ENCODE measurements at places on chromosomes 2 and 18.

GRCh38 chr2:127498386-127498785 is 27.9 kb downstream of the IWS1 start:
- DNase-seq: no peak

DNA sequence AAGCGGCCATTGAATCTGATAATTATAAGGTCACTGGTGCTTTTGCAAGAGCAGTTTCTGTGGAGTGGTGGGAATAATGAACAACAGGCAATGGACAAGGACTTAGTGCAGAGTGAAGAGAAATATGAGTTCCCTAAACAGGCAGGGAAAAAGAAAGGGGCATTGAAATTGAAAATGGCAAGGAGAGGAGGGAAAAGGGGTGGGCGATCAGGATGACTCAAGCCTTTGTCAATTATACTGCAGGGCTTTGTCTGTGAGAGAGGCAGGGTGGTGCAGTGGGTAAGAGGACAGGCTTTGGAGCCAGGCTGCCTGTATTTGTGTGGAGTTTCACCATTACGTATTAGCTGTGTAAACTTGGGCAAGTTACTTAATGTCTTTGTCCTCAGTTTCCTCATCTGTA is 29.5 kb upstream of the PAIP2B start:
- DNase-seq: no peak

GRCh38 chr2:201806442-201807170 is at the start of gene CDK15:
CDK15 (plus strand) TSS chr2:201806537; CDS start chr2:201806665, 128 bp downstream.
- no peak for DNase-seq

GRCh38 chr2:60260639-60261296 is 292.7 kb downstream of the BCL11A start:
- DNase-seq: no peak

GRCh38 chr2:39705638-39706037 is 39.9 kb downstream of the TMEM178A start:
- DNase-seq: no peak

GRCh38 chr2:164039270-164039669 is 303.5 kb upstream of the FIGN start:
- no peak for DNase-seq

- no peak for DNase-seq
Measured at GRCh38 chr2:108926561-108927380, 62.2 kb downstream of the EDAR start.

DNA sequence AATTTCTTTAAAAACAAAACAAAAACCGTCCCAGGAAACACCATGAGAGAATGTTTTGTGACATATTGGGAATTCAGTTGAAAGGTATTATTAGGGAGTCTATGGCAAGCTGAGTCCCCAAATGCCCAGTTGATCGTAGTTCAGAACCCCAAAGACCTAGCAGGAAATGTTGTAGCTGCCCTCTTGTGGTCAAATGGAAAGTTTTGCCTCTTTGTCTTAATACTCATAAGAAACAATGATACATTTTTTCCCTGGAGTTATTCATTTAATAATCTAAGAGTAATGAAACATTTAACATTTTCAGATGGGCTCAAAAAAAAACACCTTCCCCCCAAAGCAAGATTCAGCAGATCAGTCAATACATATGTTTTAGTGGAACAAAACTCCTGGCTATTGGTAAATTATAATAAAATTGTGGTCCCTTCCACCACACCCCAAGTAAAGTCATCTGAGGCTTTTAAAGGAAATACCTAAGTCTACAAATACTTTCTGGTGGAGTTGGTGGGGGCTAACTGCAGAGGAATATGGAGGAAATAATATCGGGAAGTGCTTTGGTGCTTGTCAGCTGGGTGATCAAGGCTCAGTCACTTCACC is 37.8 kb upstream of the EFEMP1 start:
- DNase-seq: no peak

GRCh38 chr18:26504831-26505230 is 43.5 kb downstream of the KCTD1 start:
- no peak for DNase-seq

- no peak for DNase-seq
Measured at GRCh38 chr2:205370726-205371125, 311.6 kb upstream of the NRP2 start.

DNA sequence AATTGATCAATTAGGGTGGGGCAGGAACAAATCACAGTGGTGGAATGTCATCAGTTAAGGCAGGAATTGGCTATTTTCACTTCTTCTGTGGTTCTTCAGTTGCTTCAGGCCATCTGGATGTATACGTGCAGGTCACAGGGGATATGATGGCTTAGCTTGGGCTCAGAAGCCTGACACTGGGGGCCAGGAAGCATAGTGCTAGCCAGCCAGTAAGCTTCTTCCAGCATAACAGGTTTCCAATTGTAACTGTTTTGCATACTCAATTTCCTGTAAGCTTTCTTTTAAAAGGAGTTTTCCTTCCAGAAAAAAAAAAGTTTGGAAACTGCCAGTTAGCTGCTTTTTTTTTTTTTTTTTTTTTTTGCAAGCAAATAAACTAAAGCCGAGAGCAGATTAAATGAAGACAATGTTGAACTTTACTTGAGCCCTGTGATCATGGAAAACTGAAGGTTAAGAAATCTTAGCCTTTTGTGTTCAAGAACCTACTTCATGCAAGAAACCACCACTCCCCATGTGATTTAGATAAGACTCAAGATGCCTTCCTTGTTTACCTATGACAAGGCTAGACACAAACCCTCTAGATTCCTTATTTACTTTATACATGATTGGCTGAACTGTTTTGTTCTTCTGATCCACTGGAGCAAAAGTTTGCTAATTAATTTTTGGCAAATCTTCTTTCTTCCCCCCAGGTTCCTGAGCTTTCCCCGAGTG is 126.9 kb upstream of the LINC00305 start:
- DNase-seq: no peak

DNA sequence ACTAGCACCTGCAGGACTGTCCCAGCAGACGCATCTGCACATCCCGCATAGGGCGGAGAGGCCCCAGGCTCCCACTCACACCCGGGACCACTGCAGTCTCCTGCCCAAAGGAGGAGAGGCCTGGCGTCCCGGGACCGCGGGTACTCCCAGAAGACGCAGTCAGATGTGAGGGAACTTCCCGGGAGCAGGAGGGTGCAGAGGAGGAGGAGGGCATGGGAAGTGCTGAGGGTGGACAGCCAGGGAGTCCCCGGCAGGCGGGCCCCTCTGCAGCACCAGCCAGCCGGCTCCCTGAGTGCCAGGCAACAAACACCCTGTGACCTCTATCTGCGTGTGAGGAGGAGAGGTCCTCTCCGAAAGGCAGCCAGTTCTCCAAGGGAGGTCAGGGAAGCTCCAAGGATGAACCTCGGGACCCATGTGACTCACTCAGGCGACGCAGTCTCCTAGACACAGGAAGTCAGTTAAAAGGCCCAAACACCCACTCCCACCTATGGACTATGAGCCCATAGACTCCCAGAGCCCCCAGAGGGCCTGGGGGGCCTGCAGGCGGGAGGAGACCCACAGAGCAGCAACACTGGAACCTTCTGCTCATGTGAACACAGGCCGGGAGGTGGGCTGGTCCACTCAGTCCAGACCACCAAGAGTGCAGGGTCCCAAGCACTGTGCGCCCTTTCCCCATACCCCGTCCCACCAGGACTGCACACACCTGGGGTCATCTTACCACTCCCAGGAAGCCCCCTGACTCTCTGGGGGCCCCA is 4.2 kb downstream of the PXDN start:
- no peak for DNase-seq

- no peak for DNase-seq
Measured at GRCh38 chr2:59567151-59567550, 986.3 kb downstream of the BCL11A start.

DNA sequence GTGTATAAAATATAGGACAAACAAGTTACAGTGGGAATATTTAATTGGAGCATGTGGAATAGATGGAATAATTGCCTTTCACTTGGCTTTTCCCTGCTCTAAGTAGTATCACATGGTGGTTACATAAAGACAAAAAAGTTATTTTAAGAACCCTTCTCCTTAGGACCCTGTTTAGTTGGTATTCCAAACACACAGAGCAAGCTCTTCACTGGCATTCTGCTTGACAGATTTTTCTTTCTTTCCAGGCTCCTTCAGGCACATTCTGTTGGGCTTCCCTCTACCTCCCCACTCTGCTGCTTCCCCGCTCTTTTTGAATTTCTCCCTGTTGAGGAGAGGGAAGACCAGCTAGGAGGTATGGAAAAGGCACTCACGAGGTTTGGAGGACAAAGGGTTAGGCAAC is 29.0 kb upstream of the DARS1 start:
- no peak for DNase-seq

- no peak for DNase-seq
Measured at GRCh38 chr2:240604291-240604938, 17.9 kb downstream of the CAPN10 start.

DNA sequence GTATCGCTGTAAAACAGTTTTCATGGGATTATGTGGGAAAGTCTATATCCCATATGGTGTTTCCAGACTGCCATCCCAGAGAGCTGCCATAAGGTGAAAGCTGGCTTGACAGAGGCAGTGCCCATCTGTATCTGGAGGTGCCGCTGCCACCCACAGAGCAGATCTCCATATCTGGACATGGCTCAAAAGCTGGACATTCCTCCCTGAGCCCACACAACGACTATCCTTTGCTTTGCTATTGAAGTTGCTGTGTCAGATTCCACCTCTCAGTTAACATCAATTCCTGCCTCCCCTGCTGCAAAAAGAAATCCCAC is 55.2 kb downstream of the RND3 start:
- no peak for DNase-seq

DNA sequence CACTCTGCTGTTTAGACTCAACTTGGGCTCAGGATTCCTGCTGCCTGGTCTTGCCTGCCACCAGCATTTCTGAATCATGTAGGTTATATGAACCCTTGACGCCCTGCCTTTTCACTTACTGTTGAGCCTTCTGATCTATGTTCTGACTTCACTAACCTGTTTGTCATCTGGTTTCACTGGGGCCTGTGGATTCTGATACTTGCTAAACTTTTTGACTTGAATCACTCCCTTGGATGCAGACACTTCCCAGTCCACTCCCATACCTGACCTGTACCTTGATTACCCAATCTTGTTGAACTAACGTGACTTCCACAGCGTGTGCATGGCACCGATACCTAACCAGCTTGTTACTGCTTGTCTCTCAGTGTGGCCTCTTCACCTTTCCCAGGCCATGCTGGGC is 35.6 kb upstream of the SPAG16 start:
- DNase-seq: no peak

DNA sequence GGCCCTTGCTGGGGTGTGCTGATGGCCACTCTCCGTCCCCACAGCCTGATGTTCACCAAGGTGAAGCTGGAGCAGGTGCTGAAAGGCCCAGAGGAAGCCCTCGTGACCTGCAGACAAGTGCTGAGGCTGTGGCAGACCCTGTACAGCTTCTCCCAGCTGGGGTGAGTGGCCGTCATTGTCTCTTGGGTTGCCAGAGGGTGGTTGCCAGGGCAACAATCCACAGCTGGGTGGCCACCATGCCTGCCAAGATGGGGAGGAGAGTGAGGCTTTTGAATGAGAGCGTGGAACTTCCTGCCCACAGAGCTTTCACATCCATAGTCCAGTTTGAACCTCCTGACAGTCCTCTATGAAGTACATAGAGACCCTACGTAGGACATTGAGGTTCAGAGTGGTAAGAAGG is 108.8 kb downstream of the STPG4 start:
- no peak for DNase-seq

DNA sequence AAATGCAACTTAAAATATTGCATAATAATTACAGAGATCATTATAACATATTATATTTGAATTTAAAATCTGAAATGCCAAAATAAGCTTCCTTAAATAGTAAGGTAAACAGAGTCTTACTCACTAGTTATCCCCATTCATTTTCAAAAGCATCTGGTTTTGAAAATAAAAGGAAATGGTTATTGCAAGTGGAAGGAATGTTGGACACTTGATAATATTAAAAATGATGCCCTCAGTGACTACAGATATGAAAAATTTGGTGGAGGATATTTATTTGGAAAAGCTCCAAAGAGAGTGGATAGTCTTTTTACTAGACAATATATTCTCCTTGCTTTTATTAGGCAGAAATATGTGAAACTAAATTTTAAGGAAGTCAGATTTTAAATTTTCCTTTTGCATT is 39.7 kb downstream of the CDH19 start:
- no peak for DNase-seq

- DNase-seq: no peak
Measured at GRCh38 chr18:71939483-71939882, 604.7 kb downstream of the CBLN2 start.

- DNase-seq: no peak
Measured at GRCh38 chr2:42199002-42199401, 29.8 kb downstream of the EML4 start.

DNA sequence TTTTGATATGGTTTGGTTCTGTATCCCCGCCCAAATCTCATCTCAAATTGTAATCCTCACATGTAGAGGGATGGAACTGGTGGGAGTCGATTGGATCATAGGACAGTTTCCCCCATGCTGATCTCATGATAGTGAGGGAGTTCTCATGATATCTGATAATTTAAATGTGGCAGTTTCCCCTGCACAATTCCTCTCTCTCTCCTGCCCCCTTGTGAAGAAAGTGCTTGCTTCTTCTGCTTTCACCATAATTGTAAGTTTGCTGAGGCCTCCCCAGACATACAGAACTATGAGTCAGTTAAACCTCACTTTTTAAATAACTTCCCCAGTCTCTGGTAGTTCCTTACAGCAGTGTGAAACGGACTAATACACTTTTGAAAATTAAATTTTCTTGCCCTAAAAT is 12.3 kb upstream of the KCNJ3 start:
- no peak for DNase-seq

GRCh38 chr2:8543060-8543382 is 138.8 kb upstream of the ID2 start:
- DNase-seq: peak; percentile 16

GRCh38 chr2:203909261-203909967 is 27.1 kb upstream of the ICOS start:
- DNase-seq: peak; percentile 8

DNA sequence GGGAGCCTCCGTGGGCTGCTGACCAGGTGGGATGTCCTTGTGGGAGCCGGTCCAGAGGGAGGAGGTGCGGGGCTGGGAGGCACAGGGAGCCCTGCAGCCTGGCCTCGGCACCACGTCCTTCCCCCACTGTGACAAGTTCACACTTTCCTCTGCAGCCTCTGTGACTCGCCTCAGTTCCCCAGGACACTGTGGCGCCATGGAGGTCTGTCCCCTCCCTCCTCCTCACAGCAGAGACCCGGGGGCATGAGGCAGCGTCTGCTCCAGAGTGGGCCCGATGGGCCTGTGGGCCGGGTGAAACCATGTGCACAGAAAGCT is 27.3 kb upstream of the KCNG2 start:
- no peak for DNase-seq

DNA sequence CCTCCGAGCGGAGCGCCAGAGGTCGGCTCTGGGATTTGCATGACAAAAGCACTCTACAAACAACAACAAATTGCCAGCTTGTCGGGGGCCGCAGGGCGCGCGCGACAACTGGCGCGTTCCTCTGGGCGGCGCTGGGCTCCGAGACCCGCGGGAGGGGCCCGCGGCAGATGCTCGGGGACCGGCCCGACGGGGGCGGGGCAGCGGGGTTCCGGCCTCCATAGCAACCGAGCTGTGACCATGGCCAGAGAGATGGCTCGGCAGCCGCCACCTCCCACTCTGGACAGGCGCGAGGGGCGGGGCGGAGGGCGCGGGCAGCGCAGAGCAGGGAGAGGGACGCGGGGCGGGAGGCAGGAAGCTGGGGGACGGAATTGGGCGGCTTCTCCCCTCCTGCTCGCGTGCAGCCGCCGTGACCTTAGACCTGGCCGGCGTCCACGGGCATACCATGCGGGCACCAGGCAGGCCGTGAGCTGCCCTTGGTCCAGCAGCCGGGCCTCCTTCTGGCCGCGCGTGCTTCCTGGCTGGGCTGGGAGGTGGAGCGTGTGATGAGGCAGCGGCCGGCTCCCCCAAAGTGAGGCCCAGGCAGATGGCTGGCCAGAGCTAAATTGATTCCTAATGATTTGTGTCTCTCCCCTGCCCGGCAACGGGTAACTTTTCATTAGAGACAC is 171.5 kb downstream of the CELF4 start:
- DNase-seq: no peak
